ENCODE measurements at places on chromosomes 2 and 18.

DNA sequence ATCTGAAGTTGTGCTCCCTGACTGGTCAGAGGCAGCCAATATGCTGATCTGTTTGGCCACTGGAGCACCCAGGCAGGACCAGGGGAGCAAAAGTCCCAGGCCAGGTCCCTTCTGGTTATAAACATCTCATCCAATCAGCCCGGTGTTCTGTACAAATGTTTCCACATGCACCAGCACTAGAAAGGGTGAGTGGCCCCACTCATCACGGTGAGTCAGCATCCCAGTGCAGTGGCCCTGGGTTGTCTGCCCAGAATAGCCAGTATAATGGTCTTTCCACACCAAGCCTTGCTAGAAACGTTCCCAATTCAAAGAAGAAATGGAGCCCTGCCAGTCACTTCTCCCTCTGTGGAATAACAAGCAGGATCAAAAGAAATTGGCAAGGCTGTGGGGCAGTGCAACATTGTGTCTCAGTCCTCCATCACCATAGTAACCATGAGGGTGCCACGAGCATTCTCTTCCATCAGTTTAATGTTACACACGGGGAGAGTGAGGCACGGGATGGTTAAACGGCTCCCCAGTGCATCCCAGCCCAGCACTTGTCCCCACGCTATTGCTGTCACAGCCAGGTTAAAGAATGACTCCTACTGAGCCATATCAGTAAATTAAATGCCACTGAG, 174.9 kb downstream of the SEPTIN10 start:
- peak; percentile 95 for DNase-seq

DNA sequence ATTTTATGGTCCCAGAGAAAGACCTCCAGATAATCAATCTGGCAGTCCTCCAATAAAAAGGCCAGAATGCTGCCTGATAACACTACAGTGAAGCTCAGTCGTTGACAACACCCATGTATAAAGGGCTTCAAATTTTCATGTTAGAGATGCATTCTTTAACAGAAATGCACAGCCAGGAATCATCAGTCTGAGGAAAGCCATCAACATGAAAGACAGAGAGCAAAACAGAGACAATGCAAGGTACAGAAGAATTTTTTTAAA, 13.8 kb downstream of the BABAM2 start:
- no peak for DNase-seq

DNA sequence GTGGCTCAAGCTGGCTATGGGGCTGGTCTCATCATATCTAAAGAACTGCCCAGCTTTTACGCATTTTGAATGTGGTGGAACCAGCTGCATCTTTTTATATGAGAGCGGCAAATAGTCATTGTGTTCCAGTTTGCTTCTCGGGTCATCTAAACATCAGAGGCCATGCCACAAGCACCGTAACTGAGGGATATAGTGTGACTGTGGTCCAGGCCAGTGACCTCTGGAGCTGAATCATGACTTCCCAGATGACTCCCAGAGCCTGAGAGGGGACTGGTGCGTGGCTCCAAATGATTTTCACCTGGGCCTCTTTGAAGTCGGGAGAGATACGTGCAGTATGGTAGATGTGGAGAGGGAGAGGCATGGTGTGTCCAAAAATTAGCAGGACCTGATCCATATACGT, 271.0 kb downstream of the NEDD4L start:
- no peak for DNase-seq

- DNase-seq: peak; percentile 40
Observed at GRCh38 chr2:222057347-222058073, 241.3 kb downstream of the PAX3 start.

- DNase-seq: no peak
Observed at GRCh38 chr2:71795486-71795885, 342.1 kb downstream of the DYSF start.

- DNase-seq: peak; percentile 75
Observed at GRCh38 chr2:168136392-168136977, 110.9 kb downstream of the STK39 start.

DNA sequence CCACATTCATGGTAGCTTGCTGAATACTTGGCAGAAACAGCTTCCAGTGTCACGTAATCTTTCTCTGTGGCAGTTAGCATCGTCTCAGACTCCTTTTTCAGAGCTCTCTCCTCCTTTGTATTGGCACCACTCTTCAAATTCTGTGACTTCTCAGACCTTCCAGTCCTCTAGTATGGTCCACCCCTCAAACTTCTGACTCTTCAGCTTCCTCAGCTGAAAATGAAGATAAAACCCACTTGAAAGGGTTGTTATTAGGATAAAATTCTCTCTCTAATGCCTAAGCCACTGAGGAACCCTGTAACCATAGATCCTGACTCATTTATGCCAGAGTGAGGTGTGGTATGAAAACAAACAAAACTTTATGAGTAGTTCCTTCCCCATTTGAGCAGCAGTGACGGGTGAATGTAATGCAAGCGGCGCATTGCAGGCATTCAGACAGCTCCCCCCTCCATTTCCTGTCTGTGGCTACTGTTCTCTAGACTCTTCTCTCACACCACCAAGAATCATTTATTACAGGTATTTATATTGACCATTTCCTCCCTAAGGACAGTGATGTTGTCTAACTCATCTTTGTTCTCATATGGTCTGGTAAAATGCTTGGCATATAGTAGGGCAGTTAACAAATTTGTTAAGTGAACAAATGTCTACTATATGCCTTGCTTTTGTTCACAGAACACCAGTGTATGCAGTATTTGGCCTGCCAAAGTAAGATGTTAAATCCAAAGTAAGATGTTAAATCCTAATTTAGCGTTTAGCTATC, 35.3 kb downstream of the GALNT1 start:
- DNase-seq: peak; percentile 59

DNA sequence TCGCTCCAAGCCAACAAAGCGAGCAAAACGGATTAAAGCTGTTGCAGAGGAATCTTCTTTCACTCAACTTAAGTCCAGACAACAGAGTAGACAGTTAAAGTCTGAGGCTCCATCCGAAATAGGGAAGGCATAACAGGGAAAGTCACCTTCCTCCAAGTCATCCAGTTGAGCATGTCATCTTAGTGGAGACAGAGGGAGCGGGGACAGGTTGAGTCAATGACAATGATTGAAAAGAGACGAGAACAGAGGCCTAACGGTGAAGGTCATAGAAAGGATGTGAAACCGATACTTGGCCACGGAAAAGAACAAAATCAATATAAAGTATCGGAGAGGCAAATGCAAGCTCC, 455 bp downstream of the C18orf32 start:
- peak; percentile 84 for DNase-seq

DNA sequence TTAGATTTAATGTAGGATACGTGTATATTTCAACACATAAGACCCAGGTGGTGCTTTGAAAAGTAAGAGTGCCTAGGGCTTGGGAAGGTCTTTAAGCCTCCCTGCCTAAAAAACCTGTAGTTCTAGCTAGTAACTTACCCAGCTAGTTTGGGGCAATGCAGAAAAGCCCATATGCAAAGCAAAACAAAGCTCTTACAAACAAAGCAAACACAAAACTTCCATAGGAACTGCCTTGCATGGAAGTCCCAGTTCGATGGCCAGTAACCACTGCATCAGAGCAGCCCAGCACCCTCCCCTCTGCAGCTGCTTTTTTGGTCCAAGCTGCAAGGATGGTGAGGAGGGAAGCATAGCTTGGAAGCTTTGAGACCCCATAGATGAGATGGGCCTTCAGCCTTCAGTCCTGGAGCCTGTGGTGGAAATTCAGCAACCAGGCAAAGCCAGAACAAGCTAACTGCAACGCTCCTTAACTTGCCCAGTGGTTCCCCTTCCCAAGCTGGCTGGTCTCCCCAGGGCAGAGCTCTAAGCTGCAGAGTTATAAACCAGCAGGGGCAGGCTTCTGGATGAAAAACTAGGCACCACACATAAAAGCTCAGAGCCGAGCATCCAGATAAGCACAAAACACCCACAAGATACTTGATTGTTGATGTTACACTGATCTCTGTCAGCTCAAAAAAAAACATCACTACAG, 16.2 kb downstream of the C2orf76 start:
- no peak for DNase-seq

Data from DMS53 (cell line).